NCI-H526 (cell line): ENCODE measurements at places on chromosomes 3 and 15.

DNA sequence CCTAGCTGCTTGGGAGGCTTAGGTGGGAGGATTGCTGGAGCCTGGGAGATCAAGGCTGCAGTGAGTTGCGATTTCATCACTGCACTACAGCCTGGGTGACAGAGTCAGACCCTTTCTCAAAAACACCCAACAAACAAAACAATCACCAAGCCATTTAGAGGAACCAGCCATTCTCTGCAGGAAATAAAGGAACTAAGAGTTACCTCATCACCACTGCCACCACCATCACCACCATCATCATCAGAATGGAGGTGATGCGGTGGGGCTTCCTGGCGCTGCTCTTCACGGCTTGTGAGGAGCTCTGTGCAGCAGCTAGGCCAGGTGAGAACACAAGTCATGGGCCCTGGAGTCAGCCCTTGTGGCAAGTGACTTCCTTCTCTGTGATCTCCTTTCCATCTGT lies 37.7 kb upstream of the KLHL25 start:
- no peak for DNase-seq

DNA sequence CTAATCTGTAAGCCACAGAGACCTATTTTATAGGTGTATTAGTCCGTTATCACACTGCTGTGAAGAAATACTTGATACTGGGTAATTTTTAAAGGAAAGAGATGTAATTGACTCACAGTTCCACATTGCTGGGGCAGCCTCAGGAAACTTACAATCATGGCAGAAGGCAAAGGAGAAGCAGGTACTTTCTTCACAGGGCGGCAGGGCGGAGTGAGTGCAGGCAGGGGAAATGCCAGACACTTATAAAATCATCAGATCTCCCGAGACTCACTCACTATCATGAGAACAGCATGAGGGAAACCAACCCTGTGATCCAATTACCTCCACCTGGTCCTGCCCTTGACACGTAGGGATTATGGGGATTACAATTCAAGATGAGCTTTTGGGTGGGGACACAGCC lies 108.7 kb downstream of the GALK2 start:
- DNase-seq: no peak

- DNase-seq: no peak
These were observed 44.8 kb downstream of the ANP32A start for GRCh38 chr15:68775671-68776476.

GRCh38 chr15:82849556-82850512 lies 40.4 kb downstream of the WHAMM start:
- DNase-seq: peak; percentile 67

- DNase-seq: no peak
These were observed 6.6 kb upstream of the MCF2L2 start for GRCh38 chr3:183434992-183435391.

GRCh38 chr3:1848935-1849334 lies 249.7 kb upstream of the CNTN4 start:
- DNase-seq: no peak

DNA sequence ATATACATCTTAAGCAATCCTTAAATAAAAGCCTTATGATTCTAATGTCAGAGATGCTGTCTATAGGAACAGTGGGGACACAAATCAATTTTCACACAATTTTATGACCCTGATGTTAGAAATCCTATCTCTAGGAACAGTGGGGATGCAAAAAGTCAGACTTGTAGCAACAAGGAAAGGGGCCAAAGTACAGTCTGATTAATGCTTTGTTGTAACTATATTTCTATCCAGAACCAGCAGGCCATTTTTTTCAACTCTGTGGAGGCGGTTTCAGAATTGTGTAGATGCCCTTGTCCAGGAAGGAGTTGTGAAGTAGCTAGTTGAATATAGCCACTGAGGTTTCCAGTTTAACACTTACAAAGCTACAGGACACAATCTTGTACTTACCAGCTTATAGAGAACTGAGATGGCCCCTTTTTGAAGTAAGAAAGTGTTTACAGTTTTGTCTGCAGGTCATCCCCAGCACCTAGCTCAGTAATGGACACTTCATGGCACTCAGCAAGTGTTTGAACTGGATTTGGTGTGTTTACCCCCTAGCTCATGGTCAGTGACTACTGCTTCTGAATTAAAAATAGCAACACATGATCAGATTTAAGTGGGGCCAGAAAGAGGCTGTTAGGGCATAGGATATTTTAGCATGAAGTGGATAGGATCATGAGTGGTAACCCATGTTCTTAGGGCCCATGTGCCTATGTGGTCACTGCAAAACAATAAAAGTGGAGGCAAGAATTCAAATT lies 54.3 kb downstream of the RAB7A start:
- DNase-seq: no peak

DNA sequence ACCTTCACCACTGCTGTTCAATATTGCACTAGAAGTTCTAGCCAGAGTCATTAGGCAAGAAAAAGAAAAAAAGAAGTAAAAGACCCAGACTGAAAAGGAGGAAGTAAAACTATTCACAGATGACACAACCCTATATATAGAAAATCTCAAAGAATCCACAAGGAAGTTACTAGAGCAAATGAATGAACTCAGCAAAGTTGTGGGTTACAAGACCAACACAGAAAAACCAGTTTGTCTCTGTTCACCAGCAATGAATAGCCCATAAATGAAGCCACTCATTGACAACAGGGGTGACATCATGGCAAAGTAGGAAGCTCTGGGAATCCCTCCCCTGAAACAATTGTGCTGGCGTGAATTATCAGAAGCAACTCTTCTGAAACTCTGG lies 4.6 kb downstream of the CFAP100 start:
- DNase-seq: no peak

DNA sequence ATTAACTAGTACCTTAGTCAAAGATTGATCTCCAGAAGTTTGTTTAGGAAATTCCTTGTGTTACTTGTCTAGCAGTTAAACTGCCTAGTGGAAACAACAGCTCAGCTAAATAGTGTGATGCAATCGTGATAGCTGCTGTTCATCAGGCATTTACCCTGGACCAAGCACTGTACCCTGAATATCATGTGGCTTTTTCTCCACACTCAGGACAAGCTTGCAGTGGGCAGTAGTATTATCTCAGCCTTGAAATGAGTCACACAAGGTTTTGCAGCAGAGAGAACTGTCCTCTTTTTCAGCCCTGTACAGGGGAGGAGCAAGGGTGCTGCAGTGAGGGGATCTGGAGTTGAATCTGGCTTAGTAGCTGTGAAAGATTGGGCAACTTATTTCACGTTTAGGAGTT lies 208.4 kb downstream of the TP63 start:
- DNase-seq: no peak

DNA sequence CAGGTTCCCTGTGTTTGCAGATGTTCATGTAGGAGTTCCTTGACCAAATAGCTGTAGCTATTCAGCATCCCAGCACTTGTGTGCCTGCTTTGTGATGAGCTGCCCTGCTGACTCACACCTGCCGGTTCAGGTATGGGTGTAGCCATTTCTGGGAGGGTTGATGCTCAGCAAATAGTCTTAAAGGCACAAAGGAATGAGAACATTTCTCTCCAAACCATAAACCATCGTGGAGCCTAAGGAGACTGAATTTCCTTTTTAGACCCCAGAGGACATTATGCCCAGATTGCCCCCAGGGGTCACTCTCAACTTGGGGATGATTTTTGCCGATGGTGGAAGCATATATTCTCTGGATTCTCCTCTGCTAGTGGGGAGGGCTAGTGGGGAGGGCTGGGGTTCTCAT lies 80.6 kb downstream of the ADAMTSL3 start:
- no peak for DNase-seq

DNA sequence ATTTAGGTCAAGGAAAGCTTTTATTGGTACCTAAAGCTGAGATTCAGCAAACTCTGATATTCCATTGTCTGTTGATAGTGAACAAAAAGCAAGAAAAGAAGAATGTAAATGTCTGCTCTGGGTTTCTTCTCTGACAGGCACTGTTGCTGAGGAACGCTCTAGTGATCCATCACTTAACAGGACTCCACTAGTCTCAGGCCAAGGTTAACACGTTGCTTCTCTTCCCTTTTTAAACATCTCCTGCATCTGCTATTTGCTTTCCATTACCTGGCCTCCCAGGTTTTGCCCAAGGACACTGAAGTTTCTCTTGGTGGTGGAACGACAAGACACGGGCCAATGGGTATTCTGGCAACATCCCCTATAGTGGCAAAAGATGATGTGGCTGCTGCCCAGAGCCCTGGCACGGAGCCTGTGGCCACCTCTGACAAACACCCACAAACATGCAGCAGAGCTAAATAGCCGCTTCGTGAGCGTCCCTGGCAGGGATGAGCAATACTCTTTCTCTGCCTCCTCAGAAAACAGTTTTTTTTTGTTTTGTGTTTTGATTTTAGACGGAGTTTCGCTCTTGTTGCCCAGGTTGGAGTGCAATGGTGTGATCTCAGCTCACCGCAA lies 97.8 kb upstream of the AKAP13 start:
- DNase-seq: no peak

DNA sequence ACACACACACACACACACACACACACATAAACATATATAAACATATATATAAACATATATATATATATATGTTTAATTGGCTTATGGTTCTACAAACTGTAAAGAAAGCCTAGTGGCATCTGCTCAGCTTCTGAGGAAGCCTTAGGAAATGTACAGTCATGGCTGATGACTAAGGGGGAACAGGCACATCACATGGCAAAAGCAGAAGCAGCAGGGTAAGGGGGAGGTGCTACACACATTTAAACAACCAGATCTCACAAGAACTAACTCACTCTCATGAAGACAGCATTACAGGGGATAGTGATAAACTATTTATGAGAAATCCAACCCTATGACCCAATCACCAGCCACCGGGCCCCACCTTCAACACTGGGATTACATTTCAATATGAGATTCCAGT lies 922.9 kb downstream of the SI start:
- DNase-seq: no peak

DNA sequence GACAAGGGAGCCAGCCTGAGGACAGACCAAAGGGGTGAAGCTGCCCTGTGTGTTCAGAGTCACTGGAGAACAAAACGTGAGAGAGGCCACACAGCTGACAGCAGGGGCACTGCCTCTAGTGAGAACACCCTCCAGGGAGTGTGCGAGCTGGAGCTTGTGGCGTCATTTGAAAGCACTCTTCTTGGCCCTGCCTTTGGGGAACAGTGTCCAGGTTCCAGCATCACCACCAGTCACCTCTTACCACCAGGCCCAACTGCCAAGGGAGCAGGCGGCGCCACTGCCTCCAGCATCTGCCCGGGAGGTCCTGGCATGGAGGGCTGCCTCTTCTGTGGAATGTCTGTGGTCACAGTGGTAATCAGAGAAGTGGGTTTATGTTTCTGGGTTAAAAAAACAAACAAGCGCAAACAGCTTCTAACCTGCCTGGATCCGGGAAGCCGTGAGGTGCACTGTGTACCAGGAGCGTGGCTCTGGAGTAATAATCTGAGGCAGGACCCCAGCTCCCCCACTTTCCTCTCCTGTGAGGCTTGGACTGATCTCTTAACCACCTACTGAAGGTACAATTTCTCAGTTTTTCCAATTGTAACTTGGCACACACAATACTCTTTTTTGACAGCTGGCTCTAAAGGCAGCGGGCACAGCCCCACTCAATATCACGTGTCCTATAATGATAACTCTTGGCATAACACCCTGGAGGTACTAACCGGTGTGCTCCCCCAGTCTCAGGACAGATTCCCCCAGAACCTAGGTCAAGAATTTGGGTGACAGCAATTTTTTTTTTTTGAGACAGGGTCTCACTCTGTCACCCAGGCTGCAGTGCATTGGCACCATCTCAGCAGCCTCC lies 32.2 kb upstream of the CDCP1 start:
- no peak for DNase-seq

DNA sequence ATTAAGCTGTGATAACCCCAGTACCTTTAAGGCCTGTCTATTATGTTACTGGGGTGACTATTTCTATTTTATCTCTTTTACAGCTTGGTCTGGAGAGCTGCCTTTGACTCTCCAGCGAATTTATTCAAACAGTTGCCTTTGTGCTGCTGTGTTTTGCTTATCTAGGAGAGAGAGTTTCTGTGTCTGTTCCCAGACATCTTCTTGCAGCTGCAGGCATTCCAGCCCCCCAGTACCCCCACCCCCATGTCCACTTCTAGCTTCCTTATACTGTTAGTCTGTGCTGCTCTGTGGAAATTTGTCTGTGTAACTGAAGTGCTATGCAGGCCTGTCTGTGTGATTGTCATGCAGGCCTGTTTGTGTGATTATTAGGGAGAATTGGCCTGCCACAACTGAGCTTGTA lies 713.7 kb upstream of the SEMA6D start:
- no peak for DNase-seq

DNA sequence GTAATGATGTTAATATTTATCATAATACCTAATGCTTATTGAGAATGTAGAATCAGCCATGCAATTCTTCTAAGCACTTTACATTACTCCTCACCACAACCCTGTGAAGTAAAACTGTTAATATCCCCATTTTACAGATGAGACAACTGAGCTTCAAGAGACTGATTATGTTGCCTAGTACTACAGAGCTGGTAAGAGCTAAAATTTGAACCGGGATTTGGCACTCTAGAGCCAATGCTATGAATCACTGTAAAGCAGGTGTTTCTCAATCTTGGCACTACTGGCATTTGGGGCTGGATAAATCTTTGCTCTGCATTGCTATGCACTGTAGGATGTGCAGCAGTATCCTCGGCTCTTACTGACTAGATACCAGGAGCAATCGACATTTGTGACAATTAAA lies 367.7 kb downstream of the MAGI1 start:
- no peak for DNase-seq

DNA sequence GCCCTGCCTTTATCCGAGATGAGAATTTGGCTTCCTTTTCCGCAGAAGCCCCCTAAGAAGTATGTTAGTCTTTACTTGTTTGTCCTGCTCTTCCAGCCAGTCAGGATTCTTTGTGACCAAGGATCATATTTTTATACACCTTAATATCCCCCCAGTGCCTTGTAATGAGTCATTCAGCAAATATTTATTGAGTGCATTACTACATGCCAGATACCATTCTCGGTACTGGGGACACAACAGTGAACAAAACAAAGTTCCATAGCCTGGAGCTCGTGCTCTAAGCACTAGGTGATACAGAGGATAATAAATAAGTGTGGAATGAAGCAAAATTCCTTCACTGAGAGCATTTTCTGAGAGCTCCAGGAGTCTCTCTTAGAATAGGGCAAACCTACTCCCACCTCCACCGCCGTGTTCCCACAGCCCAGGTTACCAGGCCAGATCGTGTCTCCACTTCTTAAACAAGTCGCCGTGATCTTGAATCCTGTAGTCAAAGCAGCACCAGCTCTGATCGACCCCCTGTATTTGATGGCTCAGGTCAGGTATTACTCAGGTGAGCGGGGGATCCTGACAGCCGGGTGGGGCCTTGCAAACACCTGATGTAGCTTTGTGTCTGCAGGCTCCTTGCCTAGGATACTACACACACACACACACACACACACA lies 18.5 kb downstream of the TTC21A start:
- no peak for DNase-seq

GRCh38 chr15:45454814-45455213 lies 67.7 kb downstream of the SLC30A4 start:
- no peak for DNase-seq

DNA sequence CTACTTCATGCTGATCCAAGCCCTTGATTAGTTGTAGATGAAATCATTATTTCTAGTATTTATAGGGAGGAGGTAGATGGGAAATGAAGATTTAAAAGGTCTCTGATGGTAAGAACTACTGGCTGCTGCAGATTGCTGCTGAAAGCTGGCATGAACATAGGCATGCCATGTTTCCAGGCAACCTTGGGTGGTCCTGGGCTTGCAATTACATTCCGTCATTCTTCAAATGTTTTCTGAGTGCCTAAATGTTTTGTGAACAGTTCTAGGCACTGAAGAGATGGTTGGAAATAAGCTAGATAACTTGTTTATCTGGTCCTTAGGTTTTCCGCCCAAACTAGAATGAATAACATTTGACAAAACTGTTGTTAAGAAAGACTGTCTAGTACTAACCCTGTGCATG lies 95.8 kb downstream of the KCNAB1 start:
- DNase-seq: no peak

- no peak for DNase-seq
These were observed 96.2 kb downstream of the UBE3A start for GRCh38 chr15:25342629-25343028.
